ENCODE measurements at places on chromosomes 2 and 18.

DNA sequence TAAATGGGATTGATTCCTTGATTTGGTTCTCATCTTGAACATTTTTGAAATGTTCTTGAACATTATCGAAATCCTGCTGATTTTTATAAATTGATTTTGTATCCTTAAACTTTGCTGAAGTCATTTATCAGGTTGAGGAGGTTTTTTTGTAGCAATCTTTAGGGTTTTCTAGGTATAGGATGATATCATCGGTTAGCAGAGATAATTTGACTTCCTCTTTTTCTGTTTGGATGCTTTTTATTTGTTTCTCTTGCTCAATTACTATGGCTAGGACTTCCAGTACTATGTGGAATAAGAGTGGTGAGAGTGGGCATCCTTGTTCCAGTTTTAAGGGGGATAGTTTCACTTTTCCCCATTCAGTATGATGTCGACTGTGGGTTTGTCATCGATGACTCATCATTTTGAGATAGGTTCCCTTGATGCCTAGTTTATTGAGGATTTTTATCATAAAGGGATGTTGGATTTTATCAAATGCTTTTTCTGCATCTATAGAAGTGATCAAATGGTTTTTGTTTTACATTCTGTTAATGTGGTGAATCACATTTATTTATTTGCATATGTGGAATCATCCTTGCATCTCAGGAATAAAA is 201.5 kb upstream of the ZSWIM2 start:
- no peak for DNase-seq

GRCh38 chr2:30883822-30884221 is 76.6 kb upstream of the CAPN13 start:
- DNase-seq: no peak

- no peak for DNase-seq
These were observed 2.5 kb downstream of the CD28 start for GRCh38 chr2:203708846-203709396.

DNA sequence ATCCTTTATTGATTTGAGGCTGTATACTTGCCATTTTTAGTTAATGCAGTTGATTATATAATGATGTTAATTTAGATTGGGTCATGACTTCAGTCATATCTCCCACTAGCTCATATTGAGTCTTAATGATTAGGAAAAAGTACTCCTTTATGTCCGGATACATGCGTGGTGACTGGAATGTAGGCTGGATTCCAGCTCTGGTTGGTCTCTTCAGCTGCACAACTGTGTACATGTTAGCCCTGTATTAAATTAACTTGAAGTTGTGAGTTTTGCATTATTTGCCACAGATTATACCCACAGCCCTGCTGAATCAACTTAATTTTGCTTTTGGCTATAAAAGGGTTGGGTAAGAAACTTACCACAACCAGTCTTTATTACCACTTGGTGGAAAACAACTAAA is 22.5 kb downstream of the MOB4 start:
- DNase-seq: no peak

DNA sequence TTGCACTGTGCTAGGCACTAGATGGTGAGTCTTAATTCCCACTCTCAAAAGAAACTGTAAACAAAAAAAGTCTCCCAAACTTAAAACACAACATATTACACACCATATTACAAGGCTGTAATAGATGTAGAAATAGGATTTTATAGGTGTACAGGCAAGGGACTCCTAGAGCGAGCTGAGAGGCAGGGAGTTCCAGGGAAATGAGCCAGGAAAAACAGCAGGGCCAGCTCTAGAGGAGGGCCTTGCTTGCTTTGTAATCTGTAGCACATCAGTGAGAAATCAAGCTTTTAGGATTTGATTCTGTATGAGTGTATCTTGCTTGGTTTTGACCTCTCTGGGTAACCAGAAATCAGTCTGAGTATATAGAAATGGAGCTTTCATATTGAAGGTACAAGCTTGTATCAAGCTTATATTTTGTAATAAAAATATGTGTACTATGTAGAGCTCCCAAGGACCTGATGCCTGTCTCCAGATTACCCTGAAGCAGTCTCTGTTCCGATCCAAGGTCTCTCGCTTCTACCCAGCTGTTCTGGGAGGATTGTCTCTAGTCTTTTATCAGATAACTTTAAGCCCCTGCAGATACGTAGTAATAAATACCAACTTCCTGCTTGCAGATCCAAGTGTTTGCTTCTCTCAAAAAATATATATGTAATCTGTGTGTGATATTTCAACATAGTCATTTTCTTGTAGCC is 73.0 kb downstream of the MYO1B start:
- DNase-seq: no peak

DNA sequence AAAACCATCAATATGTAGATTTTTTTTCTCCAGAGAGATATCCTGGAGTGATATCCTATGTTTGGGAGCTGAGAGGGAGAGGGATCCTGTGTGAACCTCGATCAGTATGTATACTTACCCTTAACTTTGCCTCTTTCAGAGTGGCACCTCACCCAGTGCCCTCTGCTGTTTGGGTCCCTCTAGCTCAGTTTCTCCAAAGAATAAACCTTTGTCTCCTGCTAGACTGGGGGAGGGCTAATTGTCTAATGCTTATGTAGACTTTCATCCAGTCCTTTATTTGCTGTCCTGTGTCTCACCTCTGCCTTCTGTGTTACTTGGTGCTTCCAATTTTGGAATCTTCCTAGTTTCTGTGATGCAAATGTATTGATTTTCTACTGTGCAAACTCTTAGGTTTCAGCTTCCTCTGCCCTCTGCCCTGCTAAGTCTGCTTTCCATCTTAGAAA is 48.4 kb downstream of the MTX2 start:
- DNase-seq: no peak

DNA sequence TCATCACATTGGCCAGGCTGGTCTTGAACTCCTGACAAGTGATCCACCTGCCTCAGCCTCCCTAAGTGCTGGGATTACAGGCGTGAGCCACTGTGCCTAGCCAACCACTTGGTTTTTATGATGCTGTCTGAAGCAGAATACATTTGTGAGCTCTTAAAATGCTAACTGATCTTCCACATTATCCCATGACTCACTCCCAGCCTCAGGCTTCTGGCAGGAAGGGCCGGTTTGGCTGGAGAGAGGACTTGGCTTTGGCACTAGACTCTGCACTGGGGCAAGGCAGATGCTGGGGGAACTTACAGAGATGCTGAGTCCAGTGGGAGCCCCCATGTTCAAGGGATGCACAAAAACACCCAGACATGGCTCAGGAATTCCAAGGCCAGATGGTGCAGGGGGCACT is 40.5 kb upstream of the SH3BP4 start:
- DNase-seq: no peak

Data from RKO (cell line).